ENCODE measurements at places on chromosomes 2 and 18.

DNA sequence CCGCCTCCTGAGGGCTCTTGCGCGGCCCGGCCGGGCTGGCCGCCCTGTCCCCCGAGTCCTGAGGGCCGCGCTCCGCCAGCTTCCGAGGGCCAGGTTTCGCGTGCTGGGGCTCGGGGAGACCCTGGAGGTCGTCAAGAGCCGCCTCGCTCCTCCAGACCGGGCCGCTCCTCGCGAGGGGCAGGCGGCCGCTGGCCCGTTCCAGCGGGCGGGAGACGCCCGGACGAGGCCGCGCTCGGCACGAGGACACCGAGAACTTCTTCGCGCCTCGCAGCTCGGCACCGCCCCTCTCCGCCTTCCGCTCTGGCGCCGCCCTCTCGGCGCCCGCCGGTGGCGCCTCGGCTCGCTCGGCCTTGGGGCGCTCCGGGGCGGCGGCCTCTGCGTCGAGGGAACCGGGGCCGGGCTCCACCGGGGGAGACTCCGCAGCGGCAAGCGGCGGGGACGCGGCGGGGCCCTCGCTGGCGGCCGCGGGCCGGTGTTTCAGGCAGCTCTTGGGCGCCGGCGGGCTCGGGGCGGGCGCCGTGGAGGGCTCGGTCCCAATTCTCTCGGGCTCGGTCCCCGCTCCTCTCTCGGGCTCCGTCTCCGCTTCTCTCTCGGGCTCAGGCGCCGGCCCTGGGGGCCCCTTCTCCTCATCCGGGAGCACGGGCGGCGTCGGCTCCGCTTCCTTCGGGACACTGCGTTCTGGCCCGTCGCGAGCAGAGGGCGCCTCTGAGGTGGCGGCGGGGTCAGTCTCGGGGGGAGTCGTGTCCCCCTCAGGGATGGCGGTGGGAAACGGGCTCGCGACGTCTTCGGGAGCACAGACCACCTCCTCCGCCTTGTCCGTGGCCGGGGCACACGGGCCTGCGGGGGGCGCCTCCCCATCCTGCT lies 91.6 kb upstream of the MGAT4A start:
- no peak for DNase-seq

DNA sequence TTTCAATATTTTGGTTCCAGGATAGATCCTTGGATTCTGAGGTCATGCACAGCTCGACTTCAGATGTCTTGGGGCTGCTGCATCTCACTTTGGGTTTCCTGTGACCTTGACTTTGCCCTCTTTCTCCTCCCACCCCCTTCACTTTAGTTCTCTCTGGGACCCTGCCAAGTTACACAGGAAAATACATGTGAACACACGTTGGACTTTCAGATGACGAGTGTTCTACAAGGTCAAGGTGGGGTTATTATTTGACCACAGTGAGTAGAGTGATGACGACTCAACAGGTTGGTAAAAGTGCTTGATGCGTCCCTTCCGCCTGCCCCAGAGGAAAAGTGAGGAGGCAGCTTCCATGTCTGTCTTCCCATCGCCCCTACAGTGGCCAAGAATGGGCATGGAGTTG lies 122.4 kb upstream of the SMAD2 start:
- no peak for DNase-seq

DNA sequence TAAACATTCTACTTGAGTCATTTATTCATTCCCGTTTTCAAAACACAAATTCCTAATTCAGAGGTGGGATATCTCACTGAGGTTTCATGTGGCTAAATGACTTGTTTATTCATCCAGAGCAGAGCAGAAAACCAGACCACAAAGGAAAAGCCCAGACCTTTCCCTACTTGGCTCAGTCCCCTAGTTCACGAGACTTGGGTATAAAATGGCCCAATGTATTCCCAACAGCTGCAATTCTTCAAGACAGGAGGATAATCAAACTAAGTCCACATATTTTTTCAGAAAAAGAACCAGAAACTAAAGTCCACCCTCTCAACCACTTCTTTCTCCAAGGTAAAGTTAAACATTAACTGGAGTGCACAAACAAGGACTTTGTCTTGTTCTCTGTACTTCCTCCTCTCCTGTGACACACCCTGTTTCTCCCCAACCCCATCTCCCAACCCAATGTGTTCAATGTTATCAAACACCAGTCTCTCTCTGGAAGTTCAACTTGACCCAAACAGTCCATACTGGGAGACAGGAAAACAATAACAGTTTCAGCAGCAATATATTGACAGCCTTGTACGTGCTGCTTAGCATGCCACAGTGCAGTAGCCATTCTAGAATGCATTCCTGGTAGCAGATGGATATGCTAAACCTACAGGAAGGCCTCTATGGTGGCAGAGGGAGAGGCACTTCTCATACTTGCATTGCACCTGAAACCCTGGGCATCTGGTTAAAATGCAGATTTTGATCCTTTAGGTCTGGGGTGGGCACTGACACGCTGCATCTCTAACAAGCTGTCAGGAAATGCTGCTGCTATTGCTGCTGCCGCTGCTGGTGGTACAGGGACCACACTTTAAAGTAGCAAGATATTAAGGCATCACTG lies 110.7 kb downstream of the INO80D start:
- DNase-seq, result no peak

GRCh38 chr2:238693337-238694093 lies 154.4 kb upstream of the TWIST2 start:
- no peak for DNase-seq

DNA sequence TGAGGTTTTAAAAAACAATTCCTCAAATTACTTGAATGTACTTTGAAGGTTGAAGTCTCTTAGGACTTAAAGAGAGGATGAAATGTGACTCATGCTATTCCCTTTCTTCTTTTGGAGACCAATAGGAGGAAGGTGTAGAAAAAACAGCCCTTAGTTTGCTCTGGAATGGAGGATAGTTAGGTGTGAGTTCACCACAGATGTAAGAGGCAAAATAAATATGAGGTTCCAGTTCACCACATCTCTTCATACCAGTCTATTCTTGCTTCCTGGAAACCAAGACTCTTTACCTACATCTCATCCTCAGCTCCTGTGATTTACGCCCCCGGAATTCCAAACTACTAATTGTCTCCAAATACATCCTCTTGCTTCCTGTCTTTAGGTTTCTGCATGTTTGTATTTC lies 77.5 kb upstream of the TTC21B start:
- DNase-seq, result no peak

- no peak for DNase-seq
These were observed 376.5 kb downstream of the TMEM182 start for GRCh38 chr2:103138123-103138901.

GRCh38 chr18:26926066-26926675 lies 60.7 kb upstream of the AQP4 start:
- DNase-seq, result no peak

GRCh38 chr2:240851078-240851991 lies 17.3 kb upstream of the AGXT start:
- peak; percentile 64 for DNase-seq

GRCh38 chr2:237699870-237700511 lies 72.6 kb downstream of the LRRFIP1 start:
- no peak for DNase-seq

Data from stimulated activated CD4-positive, alpha-beta T cell treated with anti-CD3 and anti-CD28 coated beads, Interleukin-1b, Interleukin-23, amount 100 ng/mL, for 1 hour (primary cell).